A673 (cell line): ENCODE measurements at places on chromosomes 11 and 22.
A peak's percentile ranks its signal among the peaks of the same experiment; 100 is the strongest.

- DNase-seq, result peak; percentile 62
These were observed 60.6 kb downstream of the NXPE2 start for GRCh38 chr11:114738954-114739353.

GRCh38 chr22:24008381-24009226, 2.5 kb upstream of the CABIN1 start:
- no peak for DNase-seq

DNA sequence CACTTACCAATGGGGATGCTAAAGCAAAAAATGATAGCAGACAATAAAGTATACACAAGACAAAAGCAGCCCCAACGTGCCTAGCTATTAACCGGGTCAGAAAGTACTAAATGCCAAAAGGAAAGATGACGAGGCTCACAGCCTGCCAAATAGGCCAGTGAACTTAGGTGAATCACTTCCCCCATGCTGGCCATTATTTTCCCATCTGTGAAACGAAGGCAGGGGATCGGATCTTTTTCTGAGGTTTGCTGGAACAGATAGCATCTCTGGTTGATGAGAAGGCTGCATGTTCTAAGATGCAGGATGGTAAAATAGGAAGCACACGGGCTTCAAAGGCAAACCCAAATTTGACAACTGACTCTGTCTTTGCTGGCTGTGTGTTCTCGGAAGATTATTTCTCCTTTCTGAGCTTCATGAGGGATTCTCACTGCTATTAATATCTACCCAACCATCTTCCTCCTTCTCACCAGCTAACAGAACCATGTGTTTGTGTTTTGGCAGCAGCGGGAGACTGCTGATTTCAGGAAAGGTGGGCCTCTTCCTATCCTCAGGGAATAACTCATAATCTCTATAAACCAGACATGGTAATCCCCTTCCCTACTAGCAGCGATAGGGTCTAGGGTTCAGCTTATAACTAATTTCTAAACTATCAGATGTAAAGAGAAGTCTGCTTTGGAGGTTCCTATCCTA, 390.7 kb downstream of the LARGE1 start:
- DNase-seq, result no peak

- DNase-seq, result no peak
These were observed 7.4 kb downstream of the KMT2A start for GRCh38 chr11:118443590-118444218.

- no peak for DNase-seq
These were observed 22.4 kb downstream of the PANX1 start for GRCh38 chr11:94150704-94151685.

GRCh38 chr11:118217575-118217974, 7.2 kb downstream of the JAML start:
- DNase-seq, result no peak

GRCh38 chr11:48307760-48308386, 1.9 kb downstream of the OR4S1 start:
- DNase-seq, result peak; percentile 91
